Cortex of kidney (tissue), 1 donor: ENCODE measurements at places on chromosomes 1 and 21.

DNA sequence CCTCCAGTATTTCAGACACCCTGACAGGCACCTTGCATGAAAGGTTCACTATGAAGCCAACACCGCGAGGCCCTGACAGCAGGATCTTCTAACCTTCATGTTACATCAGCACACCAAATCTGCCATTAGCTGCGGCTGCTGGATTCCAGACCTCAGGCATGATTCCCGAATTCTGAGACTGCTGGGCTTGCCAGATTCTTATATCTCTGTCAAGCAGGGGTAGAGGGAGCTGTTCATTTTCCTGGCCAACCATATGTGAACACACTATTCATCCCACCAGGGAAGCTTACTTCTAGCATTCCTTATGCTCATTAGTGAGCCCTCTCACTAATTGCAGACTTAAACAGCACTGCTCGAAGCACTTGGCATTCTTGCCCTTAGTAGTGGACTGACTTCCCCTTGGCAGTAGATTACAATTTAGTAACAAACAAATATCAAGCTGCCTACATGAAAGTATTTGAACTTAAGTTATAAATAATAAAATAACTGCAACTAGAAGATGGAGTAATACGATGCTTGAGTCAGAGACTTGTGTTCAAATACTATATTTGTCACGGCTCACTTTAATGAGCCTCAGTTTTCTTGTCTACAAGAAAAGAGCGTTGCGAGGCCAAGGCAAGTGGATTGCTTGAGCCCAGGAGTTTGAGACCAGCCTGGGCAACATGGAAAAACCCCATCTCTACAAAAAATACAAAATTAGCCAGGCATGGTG is 43.3 kb downstream of the NID1 start:
- DNase-seq: no peak

DNA sequence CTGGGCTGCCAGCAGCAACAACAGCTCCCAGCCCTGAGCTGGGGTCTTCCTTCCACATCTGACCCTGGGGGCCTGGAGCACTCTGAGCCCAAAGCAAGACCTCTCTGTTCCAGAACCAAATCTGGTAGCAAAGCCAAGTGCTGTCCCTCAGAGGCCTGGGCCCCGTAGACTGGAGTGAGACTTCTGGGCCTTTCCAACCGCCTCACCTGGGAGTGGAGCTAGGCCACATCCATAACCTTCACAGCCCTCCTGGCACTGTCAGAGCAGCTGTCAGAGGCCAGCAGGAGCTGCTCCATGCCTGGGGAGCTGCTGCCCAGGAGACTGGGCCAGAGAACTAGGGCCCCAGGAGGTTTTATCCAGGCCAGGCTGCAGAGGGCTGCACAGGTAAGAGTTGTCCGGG is 15.4 kb upstream of the SLC5A9 start:
- no peak for DNase-seq

GRCh38 chr1:59176471-59176870 is 120.4 kb upstream of the FGGY start:
- no peak for DNase-seq

- no peak for DNase-seq
These were observed 101.4 kb downstream of the CC2D1B start for GRCh38 chr1:52264530-52265115.

- no peak for DNase-seq
These were observed 50.1 kb downstream of the ATF6 start for GRCh38 chr1:161816201-161816600.

GRCh38 chr1:115337276-115337632 is 795 bp downstream of the NGF start:
- DNase-seq: no peak

- DNase-seq: no peak
These were observed 37.4 kb downstream of the SMYD2 start for GRCh38 chr1:214318356-214318755.

DNA sequence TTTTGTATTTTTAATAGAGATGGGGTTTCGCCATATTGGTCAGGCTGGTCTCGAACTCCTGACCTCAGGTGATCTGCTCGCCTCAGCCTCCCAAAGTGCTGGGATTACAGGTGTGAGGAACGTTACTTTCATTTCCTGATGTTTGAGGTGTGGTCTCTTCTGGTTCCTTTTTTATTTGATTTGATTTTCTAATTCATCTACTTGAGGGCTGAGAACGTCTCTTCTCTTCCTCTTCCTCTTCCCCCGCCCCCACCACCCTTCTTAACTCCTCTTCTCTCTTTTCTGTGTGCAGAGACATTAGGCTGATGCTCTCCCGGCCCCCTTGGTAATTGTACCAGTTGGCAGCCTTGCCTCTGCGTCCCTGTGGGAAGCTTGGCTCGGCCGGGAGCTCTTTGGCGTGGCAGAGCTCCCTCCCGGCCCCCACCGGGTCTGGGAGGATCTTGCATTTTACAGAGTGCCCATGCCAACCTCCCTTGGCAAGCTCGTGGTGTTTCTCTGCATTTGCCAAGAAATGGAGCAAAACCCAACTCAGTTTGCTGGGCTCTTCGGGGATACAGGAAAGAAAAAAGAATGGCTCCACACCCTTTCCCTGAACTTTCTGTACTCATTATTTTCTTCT is 19.9 kb downstream of the CRYAA start:
- DNase-seq: no peak

GRCh38 chr1:150622303-150622975 is 7.0 kb downstream of the ENSA start:
- DNase-seq: no peak

- peak; percentile 33 for DNase-seq
These were observed at the start of gene IQCC for GRCh38 chr1:32205401-32206370. TSS of gene IQCC (plus strand) at chr1:32205671. CDS start at chr1:32205682, 11 bp downstream.

DNA sequence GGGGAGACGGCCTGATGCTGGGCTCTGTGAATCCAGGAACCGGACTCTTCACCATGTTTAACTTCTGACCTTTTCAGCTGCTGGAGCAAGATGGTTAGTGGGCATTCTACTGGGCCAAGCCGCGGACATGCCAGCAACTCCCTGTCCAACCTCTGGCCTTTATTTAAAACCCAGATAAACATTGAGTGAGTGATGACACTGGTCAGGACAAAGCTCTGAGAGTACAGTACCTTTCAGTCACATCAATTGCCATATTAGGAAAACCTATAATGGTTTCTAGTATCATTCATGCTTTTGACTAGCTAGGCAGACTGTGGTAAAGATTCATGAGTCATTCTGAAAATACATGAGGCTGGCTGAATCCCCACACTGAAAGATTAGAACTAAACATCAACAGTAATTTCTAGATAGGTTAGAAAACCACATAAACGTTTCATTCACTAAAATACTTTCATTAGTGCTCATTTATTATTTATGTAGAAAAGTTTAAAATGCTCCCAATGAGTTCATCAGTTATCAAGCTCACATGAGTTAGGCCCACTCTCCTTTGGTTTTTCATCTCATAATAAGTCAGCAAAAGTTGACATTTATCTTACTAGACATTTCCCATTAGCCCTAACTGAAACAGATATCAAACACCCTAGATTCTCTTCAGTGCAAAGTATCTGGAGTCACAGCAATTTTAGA is 7.1 kb upstream of the ACTA1 start:
- no peak for DNase-seq

DNA sequence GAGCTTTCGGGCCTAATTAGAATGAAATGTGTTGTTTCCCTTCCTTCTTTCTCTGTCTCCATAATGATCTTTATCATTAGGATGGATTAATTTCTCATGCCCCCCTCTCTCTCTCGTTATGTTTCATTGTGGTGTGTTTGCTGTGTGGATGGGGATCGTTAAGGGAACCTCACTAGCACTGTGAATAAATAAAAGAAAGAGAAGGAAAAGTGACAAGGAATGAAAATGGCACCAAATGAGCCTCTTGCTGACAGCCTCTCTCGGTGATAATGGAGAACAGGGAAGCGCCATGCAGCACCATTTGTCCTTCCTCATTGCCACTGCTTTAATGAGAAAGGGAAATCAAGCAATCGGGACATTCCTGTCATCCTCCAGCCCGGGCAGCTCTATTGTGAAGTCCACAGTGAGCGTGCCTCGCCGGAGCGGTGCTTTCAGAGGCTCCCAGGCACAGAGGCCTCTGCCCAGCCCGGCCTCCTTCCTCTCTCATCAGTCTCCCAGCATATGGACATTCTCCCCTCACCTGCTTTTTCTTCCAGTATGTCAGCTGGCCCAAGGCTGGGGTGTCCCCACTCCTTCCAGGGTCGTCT is 265.7 kb upstream of the TMEM51 start:
- DNase-seq: no peak

GRCh38 chr1:25198663-25199252 is 33.5 kb downstream of the SYF2 start:
- DNase-seq: no peak

GRCh38 chr1:213947200-213947801 is 40.5 kb upstream of the PROX1 start:
- no peak for DNase-seq

GRCh38 chr1:72623299-72623708 is 341.0 kb upstream of the NEGR1 start:
- DNase-seq: no peak

- no peak for DNase-seq
These were observed 112.9 kb upstream of the F3 start for GRCh38 chr1:94654459-94654858.

DNA sequence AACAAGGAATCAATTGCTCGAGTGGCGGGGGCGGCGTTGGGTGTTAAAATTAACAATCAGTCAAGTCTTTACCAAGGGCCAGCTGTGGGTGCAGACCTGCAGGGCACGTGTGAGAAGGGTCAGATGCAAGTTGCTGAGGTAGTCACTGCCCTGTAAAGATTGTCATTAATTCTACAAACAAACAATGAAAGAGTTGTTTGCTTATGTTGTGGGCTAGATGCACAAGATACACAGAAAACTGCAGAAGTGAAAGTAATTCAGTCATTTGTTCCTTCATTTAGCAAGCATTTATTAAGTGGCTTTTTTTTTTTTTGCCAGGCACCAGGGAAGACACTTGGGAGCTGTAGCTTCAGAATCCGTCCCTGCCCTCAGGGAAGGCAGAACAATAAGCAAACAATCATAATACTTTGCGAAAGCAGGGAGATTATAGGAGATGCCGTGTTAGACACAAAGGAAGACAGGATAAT is 79.5 kb downstream of the NR5A2 start:
- no peak for DNase-seq

GRCh38 chr1:6111991-6112689 is 66.5 kb downstream of the KCNAB2 start:
- no peak for DNase-seq

- DNase-seq: no peak
These were observed 10.4 kb downstream of the ADAMTSL4 start for GRCh38 chr1:150559656-150560010.

- DNase-seq: no peak
These were observed 55.6 kb downstream of the UCK2 start for GRCh38 chr1:165883056-165883455.

DNA sequence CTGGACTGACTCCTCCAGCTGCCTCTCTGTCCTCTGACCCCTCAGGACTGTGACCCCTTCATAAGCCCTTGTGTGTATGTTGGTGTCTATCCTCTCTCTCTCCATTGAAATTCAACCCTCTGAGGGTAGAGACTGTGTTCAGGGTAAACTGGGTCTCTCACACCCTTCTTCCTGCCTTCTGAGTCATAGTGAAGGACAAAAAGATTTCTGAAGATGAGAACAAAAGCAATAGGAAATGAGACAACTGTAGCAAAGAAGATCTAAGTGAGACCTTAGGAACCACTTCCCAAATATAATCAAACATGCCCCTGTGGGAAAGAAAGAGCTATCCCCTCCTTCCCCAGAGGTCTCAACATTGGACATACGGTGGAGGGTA is 16.9 kb downstream of the NUAK2 start:
- no peak for DNase-seq
